ENCODE measurements at places on chromosomes 6 and 20.

DNA sequence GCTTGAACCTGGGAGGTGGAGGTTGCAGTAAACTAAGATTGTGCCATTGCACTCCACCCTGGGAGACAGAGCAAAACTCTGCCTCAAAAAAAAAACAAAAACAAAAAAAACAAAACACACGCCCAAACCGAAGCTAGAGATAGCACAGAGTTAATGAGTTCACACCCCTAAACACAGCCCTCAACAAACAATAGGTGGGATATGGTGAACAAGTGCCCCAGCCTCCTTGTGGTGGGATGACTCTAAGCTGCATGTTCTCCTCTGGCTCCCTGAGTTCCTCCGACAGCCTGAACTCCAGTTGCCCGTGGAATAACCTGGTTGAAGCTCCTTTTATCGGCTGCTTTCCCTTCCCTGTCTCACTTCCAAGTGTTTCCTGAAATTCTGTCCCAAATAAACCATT, 22.1 kb upstream of the DSN1 start:
- no peak for DNase-seq

- DNase-seq, result peak; percentile 1
These were observed 434.5 kb downstream of the HDGFL1 start for GRCh38 chr6:23003671-23004467.

- no peak for DNase-seq
These were observed 571.2 kb downstream of the QKI start for GRCh38 chr6:163985710-163986109.

- DNase-seq, result no peak
These were observed 235.4 kb upstream of the SLC35B3 start for GRCh38 chr6:8670792-8671191.

DNA sequence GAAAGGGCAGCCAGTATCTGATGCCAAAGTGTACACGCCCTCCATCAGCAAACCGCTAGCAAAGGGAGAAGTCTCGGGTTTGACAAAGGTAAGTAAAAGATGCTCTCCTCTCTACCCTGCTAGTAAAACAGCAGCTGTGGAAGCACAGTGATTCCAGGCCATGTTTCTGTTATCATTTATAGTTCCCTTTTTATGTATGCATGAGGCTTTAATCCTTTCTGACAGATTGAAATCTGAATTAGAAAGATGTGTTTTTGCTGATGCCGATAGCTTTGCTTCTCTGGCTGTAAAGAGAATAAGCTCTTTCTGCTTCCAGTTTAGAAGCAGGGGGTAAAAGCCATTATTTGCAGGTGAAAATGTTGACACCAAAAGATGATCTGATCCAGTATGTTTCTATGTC, 392.4 kb upstream of the SOX4 start:
- no peak for DNase-seq

DNA sequence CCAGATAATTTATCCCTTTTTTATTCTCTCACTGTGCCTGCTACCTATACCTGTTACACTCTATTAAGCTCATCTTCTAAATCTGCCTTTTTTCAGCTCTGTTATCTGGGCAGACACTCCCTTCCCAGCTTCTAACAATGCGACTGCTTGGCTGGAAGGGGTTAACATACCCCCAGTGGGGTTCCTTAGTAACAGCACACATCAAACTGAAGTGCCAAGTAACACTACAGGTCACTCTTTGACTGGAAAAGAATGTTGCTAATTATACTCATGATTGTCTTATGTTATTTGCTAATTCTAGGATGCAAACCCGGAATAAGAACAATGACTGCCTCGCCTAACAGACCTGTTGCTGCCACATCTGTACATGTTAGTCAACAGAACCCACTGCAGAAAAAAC, 203.5 kb downstream of the EPM2A start:
- no peak for DNase-seq

- DNase-seq, result no peak
These were observed 287.7 kb downstream of the CLIC5 start for GRCh38 chr6:45727819-45728449.

DNA sequence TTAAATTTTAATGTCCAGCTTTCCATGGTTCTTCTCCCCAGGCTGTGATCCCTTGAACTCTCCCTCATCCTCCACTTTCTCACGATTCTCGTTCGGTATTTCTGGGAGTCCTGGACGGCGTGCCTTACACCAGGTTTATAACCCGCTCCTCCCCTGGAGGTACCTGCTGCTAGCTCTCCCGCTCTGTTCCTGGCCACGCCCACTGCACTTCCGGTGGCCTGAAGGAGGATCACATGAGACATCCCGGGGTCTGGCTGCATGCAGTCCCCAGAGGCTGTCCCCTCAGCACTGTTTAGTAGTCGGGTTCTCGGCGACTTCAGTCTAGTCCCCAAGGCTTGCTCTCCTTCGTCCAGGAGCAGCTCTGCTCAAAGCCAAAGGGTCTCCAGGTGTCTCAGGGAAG, 28.4 kb upstream of the GCLC start:
- DNase-seq, result no peak

- DNase-seq, result peak; percentile 69
These were observed 307.4 kb downstream of the EYA4 start for GRCh38 chr6:133548423-133549159.

- DNase-seq, result no peak
These were observed 2.1 kb downstream of the KHDC3L start for GRCh38 chr6:73364549-73364948.

DNA sequence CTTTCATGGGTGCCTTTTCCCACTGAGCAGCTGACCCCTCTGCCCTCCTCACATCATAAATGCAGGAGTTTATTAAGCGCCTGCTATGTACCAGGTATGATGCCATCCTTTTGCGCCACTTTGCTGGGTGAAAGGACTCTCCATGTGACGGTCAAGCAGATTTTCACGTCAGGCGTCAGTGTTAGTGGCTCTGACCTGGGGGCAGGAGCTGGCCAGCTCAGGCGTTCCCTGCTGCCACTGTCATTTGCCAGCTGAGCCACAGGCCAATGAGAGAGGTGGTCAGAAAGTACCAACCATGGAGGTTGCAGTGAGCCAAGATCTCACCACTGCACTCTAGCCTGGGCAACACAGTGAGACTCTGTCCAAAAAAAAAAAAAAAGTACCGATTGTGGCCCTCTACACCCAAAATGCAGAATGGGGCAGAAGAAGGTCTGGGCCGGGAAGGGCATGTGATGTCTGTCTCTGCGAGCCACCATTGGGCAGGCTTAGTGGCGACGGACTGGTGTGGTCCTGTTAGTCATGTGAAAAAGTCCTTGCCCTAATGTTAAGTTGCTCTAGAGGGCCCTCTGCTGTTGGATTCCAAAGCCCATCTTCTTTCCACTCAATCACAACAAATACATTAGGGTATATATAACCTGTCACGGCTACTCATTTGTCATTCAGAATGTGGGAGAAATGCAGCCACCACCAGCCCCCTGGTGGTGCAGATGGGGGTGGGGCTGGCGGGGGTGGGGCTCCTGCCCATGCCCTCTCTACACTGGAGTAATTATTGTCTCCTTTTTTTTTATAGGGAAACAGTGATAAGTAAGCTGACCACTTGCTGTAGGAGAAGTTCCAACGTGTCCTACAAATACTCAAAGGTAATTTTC, 18.4 kb upstream of the SLC22A1 start:
- no peak for DNase-seq

DNA sequence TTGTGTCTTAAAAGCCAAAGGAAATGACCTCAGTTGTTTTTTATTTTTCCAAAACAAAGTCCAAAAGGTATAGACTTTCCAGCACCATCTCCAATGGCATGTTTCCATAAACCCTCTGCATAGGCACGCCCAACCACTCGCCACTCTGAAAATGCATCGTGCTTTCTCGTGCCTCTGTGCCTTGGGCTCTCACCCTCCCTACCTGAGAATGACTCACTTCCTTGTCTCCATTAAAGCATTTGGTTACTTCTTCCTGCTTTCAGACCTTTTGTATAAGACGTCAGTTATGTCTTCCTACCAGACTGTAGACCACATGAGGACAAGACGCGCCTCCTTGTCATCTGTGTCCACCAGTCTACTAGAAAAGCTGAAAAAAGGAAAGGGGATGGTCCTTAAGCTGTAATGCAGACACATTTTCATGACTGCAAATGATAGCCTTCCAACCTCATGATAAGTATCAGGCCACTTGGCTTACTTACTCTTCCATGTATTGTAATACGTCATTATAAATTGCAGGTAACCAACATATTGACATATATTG, 61.2 kb upstream of the CDYL start:
- DNase-seq, result no peak

DNA sequence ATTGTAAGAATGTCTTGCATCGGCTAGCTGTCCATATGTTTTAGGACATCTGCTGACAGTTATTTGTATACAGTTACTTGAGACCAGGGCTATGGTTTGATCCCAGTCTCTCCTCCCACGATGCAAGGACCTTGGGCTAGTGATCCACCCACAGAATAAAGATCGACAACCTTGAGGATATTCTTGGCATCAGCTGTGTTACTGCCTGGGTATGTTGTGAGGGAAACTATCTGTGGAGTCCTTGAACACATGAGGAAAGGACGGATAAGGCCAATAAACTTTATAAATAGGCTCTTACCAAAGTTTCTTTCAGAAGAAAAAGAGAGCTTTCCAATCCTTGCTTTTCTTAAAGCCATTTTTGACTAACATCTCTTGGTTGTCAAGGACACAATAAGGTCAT, 70.8 kb upstream of the HEY2 start:
- DNase-seq, result no peak

- DNase-seq, result no peak
These were observed 86.0 kb upstream of the IYD start for GRCh38 chr6:150282806-150283205.

- DNase-seq, result peak; percentile 31
These were observed 109.4 kb upstream of the CCN2 start for GRCh38 chr6:132060591-132060990.

DNA sequence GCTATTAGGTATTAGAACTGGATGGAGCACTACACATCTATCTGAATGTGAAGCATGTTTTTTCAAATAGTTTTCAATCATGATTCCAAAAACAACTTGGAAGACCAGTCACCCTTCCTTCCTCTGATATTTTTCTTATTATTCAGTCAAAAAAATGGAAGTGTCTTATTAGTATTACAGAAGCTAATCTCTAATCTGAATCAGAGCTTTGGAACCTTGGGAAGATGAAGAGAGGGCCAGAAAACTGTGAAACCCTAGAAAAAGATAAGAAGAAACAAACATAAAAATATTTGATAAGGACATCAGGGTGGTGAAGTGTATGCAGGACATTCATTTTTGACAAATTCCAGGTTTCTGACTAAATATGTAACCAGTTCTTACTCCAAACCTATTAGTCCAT, 166.3 kb upstream of the PRSS16 start:
- DNase-seq, result no peak

DNA sequence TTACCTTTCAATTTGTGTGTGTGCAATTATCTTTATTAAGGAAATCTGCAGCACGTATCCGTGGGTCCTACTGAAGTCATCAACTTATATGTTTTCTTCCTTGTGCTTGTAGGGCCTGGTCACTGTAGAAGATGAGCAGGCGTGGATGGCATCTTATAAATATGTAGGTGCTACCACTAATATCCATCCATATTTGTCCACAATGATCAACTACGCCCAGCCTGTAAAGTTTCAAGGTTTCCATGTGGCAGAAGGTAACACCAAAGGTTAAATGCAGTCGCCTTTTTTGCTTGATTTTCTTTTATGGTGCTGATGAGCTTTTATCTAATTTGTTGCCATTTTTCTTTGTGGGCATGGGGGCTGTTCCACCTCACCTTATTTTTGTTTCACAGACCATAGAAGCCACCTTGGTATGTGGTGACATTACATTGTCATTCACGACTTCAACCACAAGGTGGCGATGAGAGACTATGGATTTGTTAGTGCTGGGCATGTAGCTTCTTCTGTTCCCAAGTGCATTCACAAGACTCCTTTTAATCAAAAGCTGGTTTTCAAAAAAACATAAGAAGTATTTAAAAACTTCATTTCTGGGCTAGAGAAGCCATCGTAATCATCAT, 106.5 kb upstream of the LAMP5 start:
- peak; percentile 74 for DNase-seq

GRCh38 chr6:142700671-142701312, 244.2 kb downstream of the HIVEP2 start:
- DNase-seq, result no peak

DNA sequence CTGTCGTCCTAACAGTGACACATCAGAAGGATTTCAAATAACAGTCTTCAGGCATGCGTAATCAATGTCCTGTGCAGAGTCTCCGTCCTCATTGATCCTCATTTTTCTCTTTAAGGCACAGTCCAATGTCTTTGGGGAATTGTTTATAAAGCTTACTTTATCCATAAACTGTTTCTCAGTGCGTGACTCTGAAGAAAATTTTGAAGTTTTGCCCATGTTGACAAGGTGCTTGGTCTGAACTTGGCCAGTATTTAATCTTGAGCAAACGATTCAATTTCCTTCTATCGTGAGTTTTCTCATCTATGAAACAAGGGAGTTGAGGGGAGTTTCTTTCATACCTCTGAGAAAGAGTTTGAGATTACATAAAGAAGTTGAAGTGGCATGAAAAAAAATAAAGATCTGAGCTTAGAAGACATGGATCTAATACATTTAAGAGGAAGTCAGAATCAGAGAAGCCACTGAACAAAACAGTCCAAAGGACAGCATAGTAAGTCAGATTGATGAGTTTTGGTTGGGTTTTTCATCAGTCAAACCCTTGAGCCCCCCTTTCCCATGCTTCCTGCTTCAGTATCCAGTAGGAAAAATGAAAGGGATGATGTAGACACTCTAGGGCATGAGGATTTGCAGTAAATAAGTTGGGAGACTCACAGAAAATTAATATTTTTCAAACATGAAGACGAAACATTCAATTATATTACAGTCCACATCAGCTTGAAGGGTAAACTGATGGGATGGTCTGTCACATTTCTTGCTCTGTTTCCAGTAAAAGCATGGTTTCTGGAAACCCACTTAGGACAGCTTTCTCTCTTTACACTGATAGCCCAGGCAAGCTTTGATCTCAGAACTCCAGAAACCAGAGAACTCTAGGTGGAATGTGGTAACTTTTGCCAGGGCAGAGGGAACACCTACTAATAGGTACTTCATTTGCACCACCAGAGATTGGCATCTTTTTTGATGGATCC, 8.1 kb downstream of the EDN1 start:
- no peak for DNase-seq

GRCh38 chr20:48416002-48416401, 411.8 kb downstream of the PREX1 start:
- DNase-seq, result no peak

DNA sequence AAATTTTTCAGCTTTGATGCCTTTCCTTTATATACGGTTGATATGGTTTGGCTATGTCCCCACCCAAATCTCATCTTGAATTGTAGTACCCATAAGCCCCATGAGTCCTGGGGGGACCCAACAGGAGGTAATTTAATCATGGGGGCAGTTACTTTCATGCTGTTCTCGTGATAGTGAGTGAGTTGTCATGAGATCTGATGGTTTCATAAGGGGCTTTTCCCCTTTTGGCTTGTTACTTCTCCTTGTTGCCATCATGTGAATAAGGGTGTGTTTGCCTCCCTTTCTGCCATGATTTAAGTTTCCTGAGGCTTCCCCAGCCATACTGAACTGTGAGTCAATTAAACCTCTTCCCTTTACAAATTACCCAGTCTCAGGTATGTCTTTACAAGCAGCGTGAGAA, 66.8 kb downstream of the ARHGAP18 start:
- DNase-seq, result no peak

- DNase-seq, result no peak
These were observed 52.1 kb downstream of the KCNK5 start for GRCh38 chr6:39177130-39177529.

GRCh38 chr6:169162752-169163407, 90.8 kb downstream of the THBS2 start:
- no peak for DNase-seq

- DNase-seq, result no peak
These were observed 247.6 kb downstream of the PKHD1 start for GRCh38 chr6:51839726-51840374.
